ENCODE measurements at places on chromosomes 1 and 21.

- no peak for DNase-seq
Measured at GRCh38 chr1:42742141-42742540, 2.1 kb upstream of the CLDN19 start.

DNA sequence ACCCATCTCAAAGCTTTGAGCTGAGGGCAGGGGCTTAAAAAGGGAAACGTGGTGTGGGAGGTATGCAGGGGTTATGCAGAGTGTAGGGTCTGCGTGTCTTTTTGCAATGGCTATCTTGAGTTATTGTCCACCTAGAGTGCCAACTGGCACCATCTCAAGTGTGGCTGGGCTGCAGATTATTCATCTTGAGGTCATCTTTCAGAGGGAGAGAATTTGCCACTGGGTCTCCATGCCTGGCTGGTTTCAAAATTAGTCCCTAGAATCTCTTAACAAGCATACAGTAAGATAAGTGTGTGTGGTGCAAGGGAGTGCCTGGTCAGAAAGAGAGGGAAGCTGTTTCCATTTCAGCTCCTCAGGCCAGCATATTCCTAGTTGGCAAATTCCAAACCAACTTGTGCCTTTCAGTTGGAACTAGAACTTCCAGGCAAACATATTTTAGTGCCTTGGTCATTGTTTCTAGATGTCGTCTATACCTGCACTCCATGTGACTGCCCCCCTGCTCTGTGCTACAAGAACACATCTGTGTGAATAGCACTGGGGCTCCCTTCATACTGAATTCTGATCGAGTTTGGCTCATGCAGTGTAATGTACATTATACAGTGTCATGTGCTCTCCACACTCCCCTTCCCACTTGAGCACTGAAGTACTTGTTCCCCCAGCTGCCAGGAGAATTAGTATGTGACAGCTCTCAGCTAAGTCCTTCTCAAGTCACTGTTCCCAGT lies 5.0 kb upstream of the OR2T8 start:
- no peak for DNase-seq

- no peak for DNase-seq
Measured at GRCh38 chr1:159247266-159247665, 42.6 kb downstream of the ACKR1 start.

DNA sequence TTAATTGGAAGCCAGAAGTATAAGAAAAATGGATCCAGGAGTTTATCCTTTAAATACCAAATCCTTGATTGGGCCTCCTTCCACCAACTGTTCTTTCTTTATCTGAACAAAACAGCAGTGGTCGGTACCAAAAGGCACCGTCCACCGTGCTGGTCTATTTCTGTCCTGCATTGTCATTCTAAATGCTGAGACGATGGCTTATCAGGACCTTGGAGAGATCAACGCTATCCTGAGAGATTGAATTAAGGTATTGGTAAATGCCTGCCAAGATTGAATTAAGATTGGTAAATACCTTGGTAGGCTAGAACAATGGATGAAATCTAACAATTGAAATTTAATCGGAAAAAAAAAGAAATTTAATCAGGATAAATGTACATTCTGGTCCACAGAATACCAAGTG lies 73.4 kb upstream of the SOD1 start:
- no peak for DNase-seq

DNA sequence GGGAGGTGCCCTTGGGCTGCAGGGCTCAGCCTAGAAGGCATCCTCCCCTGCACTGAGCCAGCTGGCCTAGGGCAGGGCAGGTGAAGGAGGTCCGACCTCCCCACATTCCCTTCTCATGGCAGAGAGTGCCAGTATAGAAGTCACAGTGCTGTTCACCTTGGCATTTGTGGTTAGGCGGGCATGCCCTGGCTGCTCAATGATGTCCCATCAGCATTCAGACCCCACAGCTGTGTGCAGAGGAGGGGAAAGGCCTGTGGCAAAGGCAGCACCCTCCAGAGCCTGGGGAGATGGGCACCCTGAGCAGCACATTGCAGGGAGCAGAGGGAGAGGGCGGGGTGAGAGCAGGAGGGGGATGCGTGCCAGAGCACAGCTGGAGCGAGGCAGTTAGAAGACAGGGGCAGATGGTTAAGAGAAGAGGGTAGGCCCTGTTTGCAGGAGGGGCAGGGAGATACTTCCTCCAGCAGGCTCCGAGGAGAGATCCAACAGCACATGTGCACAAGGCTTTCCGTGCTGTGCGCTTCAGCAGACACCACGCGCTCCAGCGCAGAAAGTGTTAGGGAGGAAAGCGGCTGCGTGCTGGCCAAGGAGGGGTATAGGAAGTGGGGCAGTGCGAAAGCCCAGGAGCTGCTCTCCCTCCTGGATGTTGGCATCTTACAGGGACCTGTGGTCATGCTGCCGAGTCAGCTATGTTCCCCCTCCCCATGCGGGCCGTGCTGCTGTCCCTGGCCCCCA lies 43.7 kb upstream of the COL6A1 start:
- no peak for DNase-seq

DNA sequence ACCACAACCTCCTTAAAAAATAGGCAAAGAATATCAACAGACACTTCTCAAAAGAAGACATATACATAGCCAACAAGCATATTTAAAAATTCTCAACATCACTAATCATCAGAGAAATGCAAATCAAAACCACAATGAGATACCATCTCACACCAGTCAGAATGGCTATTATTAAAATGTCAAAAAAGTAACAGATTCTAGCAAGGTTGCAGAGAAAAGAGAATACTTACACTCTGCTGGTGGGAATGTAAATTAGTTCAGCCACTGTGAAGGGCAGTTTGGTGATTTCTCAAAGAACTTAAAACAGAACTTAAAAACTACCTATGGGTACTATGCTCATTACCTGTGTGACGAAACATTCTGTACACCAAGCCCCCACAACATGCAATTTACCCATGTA lies 20.7 kb downstream of the CD1B start:
- DNase-seq: no peak

DNA sequence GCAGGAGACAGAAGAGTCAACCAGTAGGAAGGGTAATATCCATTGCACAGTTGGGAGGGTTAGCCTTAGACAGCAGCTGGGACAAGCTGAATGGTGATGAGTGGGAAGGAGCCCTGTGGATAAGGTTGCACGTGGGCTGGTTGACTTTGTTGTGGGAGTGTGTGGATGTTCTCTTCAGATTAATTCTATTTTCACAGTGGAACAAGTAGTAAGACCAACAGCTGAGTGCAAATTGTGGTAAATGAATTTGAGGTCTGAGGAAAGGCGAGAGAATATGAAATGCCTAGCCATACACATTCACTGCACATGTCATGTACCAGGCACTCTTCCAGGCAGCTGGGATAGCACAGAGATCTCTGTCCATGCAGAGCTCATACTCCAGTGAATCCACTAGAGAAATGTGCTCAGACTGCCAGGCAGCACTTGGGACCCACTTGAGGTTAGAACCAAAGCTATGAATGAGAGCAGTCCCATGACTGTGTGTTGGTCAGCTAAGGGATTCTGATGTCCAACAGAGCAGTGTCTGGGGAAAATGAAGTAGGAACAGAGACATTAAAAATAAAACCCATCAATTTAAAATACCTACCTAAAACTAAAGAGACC lies 25.2 kb upstream of the VTCN1 start:
- no peak for DNase-seq

DNA sequence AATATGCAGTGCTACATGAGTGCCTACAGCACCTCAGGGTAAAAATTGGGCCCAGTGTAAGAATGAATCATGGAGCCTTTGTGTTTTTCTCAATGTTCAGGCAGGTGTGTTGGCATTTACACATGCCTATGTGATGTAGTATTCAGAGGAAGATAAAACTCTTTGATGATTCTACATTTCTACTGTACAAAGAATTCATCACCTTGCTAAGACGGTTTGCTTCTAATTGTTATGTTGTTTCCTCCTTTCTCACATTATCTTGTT lies 867.3 kb downstream of the TTLL7 start:
- no peak for DNase-seq

- no peak for DNase-seq
Measured at GRCh38 chr21:16908077-16908476, 604.8 kb upstream of the CXADR start.

- DNase-seq: no peak
Measured at GRCh38 chr1:70483342-70483741, 72.3 kb downstream of the CTH start.

DNA sequence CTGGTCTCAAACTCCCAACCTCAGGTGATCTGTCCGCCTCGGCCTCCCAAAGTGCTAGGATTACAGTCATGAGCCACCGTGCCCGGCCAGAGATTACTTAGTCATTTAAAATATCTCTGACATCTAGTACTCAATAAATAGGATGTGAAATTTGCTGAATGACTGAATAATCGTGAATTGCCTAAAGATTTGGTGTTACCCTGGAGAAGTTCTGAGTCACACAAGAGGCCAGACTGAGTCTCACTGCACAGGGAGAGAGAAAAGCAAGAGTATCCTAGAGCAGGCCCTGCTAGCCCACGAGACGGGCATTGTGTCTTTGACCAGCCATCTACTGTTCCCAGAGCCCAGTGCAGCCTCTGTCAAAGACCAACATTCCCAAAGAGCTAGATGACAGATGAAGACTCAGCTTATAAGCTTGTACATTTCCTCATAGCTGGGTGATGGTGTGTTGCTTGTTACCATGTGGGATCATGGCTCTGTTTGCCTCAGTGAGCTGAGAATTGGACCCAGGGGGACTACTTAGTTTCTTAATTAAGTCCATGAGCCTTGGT lies 5.6 kb upstream of the EIF4G3 start:
- DNase-seq: no peak

DNA sequence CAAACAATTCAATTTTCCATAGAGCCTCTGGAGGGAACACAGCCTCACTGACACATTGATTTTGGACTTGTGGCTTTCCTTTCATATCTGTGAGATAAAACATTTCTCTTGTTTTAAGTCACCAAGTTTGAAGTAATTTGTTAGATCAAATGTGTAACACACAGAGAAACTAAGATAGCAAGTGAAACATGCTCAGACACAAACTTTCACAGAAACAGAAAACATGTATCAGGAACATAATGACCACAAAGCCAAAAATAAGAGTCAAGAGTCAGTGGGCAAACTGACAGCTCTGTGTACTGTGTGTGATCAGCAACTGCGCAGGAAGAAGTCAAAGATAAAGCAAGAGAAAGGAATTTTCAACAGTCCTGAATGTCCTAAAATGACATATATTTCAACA lies 1237.5 kb downstream of the AMY1C start:
- DNase-seq: no peak

- no peak for DNase-seq
Measured at GRCh38 chr1:159208175-159208825, 3.6 kb downstream of the ACKR1 start.

DNA sequence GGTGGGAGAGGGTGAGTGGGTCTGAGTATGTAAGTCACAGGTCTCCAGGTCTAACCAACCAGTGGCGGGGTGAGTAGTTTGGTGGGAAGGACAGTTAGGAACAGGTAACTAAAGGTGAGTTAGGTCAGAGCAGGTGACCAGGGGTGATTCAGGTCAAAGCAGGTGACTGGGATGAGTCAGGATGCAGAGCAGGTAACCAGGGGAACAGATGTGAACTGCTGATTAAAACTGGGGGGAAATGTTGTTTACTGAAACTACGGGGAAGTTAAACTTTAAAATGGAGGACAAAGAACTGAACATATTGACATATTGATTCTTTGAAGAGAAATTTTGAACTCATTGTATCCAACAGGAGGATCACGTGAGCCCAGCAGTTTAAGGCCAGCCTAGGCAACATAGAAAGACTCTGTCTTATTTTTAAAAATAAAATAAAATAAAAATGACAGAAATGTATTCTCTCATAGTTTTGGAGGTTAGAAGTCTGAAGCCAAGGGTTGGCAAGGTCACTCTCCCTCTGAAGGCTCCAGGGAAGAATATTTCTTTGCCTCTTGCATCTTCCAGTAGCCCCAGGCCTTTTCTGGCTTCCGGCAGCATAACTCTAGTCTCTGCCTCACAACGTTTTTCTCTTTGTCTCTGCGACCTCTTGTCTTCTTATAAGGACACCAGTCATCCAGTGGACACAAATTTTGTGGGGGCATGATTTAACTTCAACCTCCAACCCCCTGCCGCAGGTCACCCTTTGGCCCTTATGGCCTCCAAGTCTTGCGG lies 64.3 kb upstream of the TINAGL1 start:
- no peak for DNase-seq

DNA sequence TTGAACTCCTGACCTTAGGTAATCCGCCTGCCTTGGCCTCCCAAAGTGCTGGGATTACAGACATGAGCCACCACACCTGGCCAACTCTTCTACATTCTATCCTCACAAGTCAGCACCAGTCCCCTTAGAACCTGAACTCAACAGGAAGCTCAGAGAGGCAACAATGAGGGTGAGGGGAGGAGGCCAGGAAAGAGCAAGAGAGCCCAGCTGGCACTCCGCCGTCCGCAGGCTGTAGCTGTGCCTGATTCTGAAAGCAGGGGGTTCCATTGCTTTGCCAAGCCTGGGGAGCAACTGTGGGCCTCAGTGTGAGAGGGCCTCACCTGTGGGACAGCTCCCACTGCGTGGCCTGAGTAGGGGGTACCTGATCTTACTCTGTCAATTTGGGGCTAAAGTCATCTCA lies 18.7 kb downstream of the STK40 start:
- DNase-seq: no peak

DNA sequence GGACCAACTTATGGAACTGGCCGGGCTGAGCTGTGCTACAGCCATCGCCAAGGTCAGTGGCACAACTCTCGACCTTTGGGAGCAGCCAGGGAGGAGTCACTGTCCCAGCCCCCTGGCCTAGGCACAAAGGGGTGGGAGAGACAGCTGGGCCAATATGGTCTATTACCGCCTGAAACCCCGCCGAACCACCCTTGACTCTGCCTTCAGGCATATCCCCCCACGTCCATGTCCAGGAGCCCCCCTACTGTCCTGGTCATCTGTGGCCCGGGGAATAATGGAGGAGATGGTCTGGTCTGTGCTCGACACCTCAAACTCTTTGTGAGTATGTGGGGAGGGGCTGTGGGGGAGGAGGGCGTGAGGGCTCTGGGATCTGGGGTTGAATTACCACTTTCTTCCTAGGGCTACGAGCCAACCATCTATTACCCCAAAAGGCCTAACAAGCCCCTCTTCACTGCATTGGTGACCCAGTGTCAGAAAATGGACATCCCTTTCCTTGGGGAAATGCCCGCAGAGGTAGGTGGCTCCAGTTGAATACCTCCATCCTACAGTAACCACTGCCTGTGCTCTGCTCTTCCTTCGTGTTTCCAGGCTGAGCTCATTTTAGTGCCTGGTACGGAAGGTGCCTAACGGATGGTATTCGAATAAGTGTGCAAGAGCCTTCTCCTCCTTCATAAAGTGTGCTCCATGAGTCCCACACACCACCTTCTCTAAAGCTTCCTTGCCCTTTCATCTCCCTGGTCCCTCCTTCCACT lies 758 bp downstream of the NAXE start:
- no peak for DNase-seq

DNA sequence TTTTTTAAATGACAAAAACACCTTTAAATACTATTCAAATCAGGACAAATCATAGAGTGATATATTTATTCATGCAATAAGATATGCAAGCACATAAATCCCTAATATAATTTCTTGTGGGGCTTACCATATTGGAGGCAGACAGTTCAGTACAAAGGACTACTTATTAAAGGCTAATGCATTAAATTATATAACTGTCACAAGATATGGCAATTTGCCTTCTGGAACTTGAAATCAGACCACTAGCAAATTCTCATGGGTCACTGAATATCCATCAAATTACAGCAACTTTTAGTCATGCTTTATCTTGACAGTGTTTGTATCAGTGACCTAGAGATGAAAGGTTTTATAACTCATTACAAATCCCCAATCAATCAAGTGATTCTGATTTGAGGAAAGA lies 54.1 kb upstream of the NCAM2 start:
- no peak for DNase-seq

- peak; percentile 47 for DNase-seq
Measured at GRCh38 chr1:209576392-209577197, 6.9 kb upstream of the CAMK1G start.

- DNase-seq: no peak
Measured at GRCh38 chr1:24289937-24290595, 29.1 kb upstream of the GRHL3 start.
